Cardiac fibroblast (primary cell): ENCODE measurements at places on chromosomes 1 and 21.
A peak's percentile ranks its signal among the peaks of the same experiment; 100 is the strongest.

- DNase-seq = no peak
These were observed 5.3 kb downstream of the C1orf159 start for GRCh38 chr1:1110561-1110971.

GRCh38 chr1:68375919-68376318, 73.8 kb downstream of the RPE65 start:
- DNase-seq = no peak

GRCh38 chr1:112399456-112399855, 3.4 kb downstream of the CTTNBP2NL start:
- DNase-seq = no peak

- DNase-seq = peak; percentile 64
These were observed 22.1 kb downstream of the AHDC1 start for GRCh38 chr1:27581823-27582243.

DNA sequence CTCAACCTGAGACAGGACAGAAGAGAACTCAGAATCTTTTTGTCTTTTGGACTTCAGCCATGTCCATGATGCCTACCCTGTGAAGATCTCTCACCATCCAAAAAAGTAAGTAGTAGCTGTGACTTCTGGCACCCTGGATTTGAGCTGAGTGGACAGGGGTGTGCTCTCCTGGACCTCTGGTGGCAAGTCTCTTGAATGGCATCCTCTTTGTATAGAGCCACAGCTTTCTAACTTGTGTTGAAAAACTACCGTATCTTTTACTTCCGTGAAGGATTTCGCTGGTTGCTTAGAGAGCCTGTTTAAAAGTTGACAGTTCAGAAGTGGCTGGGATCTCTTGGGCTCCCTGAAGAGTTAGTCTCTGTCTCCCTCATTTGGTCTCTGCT, 1.8 kb downstream of the MFN2 start:
- peak; percentile 52 for DNase-seq

- DNase-seq = peak; percentile 54
These were observed 26.4 kb upstream of the RUNX1 start for GRCh38 chr21:35075546-35075945.

DNA sequence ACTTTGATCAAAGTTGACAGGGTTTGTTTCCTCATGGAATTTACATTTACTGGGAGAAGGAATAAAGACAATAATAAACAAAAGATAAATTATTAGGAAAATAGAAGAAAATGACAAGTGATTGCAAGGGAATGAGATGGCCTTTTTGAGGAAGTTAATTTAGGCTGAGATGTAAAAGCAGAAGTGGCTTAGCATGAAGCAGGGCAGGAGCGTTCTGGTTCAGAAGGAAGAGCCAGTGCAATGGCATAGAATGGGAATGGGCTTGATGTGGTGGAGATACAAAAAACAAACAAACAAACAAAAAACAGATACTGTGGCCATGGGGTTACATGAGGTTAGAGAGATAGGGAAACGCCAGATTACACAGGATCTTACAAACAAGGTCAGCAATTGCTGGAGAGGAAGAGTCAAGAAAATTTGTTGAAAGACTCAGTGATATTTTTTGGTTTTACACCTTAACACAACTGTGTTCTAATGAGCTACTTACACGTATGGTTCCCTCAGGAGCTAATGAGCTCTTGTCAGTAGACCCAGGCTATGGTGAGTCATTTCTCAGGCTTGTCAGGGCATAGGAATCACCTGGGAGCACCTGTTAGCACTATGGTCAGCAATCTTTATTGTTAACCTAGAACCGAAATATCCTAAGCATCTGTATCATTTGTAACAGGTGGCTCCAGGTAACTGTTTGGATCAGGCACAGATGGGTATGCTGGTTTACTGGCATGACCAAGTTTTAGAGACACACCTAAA, 8.7 kb upstream of the CADM3 start:
- DNase-seq = no peak

GRCh38 chr1:56389813-56390212, 189.6 kb downstream of the PLPP3 start:
- DNase-seq = no peak

DNA sequence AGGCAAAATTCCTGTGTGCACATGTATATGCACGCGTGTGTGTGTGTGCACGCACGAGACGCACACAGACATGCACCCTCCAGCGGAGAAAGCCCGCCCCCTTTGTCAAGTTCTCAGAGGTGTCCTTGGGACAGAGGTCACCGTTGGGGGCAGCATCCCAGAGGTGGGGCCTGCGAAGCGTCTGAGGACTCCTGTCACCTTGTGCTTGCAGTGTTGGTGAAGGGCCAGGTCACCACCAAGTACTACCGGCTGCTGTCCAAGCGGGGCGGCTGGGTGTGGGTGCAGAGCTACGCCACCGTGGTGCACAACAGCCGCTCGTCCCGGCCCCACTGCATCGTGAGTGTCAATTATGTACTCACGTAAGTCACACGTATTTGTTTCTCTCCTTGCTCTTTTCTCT, 42.6 kb downstream of the SIM2 start:
- DNase-seq = no peak

GRCh38 chr1:116529199-116529631, 41.6 kb downstream of the CD58 start:
- DNase-seq = no peak

DNA sequence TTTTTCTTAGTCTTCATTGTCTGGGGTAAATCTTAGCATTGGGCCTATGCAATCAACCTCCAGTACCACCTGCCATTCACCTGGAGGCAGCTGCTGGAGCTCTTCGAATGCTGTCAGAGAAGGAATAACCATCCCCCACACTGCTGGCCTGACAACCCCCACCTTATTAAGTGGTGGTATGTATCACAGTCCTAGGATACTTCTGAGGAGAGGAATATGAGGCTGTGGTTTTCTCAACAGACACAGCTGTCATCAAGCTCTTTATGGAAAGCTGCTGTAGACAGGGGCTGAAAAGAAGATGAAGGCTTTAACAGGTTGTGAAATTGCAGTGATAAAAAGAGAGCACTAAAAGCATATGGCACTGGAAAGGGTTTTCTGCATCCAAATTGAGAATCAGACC, 61.7 kb downstream of the TSEN15 start:
- no peak for DNase-seq

DNA sequence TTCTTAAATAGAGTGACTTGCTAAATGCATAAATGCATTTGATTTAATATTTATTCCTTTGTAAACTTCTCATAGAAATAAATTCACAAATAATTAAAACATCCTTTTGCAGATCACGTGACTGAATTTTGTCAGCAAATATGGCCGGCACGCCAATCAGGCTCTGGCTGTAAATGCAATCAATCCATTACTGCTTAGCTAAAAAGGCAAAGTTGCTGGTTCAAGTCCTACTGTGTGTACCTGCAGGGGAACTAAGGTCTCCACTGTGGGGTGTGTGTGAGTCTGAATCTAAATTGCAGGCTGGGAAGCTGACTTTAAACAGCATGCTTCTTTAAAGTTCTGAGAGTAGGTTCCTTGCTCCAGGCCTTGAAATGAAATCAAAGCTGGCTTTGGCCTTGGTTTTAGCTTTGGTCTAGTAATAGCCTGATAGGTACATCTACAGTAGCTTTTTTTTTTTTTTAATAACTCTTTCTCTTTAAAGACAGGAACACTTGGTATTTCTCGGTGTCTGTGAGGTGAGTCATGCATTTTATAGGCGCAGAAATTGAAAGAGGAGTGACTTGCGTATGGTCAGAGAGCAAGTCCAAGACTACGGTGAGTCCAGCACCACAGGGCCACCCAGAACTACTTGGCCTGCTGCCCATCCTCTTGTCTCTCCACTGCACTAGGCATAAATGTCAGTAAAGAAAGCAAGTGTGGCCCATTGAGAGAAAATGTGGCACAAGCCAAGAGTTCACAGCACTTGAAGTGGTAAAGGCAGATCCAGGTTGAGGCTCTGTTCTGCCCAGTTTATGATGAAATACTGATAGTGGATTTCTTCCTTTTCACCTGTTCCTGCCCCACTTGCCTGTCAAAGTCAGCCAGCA, 36.2 kb upstream of the LYST start:
- no peak for DNase-seq

GRCh38 chr1:171581226-171581625, 40.8 kb upstream of the MYOCOS start:
- DNase-seq = no peak

- no peak for DNase-seq
These were observed 353.9 kb downstream of the LMO4 start for GRCh38 chr1:87682565-87682964.

DNA sequence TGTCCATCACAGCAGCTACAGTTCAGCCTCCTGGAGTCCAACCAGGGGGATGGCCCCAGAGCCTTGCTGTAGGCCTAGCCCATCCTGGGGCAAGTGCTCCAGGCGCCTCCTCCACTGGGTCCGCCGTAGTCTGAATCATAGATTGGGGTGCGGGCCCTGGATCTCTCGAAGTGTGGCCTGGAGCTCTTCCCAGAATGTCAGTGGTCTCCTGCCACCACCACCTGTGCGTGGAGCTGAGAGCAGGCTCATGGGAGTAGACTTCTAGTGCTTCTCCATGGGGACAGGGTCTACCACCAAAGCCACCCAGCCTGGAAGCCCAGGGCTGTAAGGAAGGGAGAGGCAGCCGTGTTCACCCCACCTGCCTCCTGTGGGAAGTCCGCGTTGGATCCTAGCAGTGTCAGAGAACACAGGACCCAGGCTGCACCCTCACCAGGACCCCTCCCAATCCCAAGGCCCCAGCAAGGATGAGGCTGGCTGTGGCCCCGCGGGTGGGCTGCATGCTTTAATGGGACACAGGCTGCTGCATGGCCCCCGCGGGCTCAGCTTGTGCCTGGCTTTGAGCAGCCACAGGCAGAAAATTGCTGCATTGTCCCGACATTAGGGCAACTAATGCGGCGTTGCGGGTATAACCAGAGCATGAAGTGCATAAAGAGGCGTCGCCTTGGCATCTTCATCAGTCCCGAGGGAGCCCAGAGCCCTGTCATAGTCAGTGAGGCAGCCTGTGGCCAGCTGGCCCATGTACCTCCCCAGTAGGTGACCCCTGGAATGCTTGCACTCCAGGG, 735 bp upstream of the HES3 start:
- DNase-seq = no peak

- DNase-seq = no peak
These were observed 678.0 kb upstream of the ZP4 start for GRCh38 chr1:238568735-238569134.

DNA sequence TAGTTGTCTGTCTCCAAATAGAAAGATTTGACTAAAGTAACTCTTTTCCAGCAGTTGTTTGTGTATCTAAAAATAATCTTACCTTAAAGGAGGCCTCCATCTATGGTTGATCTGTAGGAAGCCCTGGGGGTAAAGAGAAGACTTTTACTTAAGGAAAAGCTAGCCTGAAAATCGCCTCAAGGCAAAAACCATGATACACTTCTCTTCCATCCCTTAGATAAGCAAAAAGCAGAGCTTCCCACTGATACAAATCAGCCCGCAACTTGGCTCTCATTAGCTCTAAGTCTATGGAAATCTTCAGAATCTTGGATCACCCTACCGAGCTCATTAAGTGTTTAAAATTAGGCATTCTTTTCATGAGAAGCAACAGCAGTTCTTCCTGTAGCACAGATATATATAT, 576.9 kb upstream of the PTBP2 start:
- no peak for DNase-seq

- DNase-seq = no peak
These were observed 59.1 kb downstream of the KCND3 start for GRCh38 chr1:111930356-111930755.

DNA sequence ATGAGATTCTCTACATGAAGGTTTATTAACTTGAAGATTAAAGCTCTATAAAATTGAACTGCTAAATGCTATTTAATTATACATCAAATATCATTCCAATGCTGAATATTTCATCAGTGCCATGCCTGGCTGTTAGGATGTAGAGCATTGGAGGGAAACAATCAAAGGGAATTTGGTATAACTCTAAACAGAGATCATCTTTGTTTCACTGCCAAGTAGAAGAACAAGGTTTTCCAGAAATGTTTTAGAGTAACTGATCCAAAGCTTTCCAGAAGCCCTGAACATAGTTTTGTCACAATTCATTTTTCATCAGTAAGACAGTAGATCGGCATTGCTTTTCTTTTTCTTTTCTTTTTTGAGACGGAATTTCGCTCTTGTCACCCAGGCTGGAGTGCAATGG, 5.9 kb upstream of the DSTYK start:
- DNase-seq = no peak

GRCh38 chr1:182625024-182625423, 20.8 kb upstream of the RGS16 start:
- no peak for DNase-seq

DNA sequence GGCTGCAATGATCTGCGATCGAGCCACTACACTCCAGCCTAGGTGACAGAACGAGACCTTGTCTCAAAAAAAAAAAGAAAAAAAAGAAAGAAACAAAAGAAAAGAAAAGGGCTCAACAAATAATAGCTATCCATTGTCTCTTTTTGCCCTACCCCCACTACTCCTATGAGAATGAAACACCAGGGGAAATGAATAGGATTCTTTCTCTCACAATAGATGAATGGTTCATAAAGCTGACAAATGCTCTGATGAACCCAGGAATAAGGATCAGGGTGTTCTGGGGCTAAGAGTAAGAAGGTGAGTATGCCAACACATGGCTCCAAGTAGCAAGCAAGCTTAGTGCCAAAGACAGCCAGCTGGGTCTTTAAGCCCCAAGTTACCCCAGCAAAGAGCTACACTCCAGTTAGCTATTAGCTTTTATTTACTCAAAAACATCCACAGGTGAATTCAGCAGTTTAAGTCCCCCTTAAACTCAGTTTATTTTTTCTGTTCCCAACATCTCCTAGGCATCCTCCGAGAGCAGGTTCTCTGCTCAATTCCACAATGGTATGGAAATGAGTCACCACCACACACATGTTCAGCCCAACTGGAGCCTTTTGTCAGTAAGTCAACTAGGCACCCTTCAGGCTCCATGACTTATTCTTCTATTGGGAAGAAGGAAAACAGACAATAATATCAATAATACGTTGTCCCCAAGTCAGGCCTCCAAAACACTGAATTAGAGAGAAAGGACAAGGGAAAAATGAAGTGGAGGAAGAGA, 4.2 kb downstream of the ADORA3 start:
- no peak for DNase-seq
